ENCODE measurements at places on chromosomes 3 and 15.
A peak's percentile ranks its signal among the peaks of the same experiment; 100 is the strongest.

DNA sequence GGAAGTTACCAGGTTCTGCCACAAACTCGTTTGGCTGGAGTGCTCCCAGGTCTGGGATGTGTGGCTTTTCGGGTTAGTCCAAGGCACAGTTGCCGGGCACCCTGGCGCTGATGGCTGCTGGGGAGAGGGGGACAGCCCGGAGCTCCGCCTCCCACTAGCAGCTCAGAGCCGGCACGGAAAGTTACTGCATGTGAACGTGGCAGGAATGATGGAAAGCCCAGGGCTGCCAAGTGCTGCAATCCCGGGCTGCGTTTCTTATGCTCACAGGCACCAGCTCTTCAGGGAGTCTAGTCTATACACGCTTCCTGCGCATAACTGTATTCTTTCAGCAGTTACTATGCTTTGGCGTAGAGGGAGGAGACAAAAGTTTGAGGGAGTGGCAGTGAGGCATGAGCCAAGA lies 141.8 kb upstream of the ICE2 start:
- no peak for DNase-seq

- no peak for DNase-seq
These were observed 101.6 kb downstream of the TMEM266 start for GRCh38 chr15:76161153-76162035.

DNA sequence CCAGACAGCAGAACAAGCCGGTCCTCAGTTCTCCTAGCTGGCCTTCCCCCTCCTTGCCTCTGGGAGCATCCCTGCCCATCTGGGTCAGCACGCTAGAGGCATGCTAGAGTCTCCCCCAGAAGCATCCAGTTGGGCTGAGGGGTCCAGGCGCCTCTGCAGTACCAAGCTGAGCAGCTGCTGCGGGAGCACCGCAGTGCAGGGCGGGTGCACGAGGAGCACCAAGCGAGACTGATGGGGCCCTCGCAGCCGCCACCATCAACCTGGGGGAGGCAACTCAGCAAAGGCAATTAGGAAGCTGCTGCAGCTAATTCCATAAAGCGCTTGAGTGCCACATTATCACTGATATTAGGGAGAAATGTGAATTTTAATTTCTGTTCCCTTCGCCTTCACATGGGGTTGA lies 12.4 kb downstream of the CACNA2D3 start:
- DNase-seq: no peak

DNA sequence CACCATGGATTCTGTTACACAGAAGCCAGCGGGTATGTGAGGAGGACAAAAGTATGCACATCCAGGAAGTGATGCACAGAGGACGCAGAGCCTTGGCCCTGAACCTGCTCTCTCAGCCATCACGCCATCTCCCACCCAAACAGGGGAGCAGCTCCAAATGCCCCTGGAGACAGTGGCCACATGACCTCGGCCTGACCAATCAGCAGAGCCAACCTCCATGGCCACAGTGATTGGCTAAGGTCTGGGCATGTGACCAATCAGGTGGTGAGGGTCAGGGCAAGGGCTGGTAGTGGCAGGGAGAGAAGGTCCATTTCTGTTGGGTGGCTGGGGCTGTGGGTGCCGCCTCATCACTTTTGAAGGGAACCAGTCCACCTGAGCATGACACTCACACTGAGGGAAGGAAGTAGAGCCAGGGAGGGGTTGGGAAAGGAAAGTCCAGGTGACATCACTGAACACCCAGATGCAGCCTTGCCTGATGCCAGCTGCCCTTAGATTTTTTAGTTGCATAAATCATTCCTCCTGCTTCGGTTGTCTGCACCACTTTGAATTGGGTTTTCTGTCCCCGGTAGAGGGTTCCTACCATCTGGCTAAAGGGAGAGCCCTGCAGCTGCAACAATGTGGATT lies 70.3 kb upstream of the IQSEC1 start:
- DNase-seq: peak; percentile 13

GRCh38 chr3:119659606-119660291 lies 640 bp downstream of the POPDC2 start:
- DNase-seq: no peak

DNA sequence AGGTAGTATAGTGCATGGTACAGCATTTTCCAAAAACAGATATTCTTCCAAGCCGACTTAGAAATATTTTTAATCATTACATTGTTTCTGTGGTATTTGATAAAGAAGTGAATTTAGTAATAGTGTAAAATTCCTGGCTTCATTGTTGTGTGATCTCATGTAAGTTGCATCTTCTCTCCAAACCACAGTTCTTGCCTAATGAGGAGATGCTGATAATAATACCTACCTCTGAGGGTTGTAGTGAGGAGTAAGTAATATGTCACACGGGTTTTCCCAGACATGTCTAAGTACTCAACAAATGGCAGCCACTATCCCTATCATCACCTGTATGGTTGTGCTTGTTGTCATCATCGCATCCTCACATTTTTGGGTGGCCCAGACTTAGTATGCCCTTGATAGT lies 167.3 kb downstream of the SLCO3A1 start:
- no peak for DNase-seq

DNA sequence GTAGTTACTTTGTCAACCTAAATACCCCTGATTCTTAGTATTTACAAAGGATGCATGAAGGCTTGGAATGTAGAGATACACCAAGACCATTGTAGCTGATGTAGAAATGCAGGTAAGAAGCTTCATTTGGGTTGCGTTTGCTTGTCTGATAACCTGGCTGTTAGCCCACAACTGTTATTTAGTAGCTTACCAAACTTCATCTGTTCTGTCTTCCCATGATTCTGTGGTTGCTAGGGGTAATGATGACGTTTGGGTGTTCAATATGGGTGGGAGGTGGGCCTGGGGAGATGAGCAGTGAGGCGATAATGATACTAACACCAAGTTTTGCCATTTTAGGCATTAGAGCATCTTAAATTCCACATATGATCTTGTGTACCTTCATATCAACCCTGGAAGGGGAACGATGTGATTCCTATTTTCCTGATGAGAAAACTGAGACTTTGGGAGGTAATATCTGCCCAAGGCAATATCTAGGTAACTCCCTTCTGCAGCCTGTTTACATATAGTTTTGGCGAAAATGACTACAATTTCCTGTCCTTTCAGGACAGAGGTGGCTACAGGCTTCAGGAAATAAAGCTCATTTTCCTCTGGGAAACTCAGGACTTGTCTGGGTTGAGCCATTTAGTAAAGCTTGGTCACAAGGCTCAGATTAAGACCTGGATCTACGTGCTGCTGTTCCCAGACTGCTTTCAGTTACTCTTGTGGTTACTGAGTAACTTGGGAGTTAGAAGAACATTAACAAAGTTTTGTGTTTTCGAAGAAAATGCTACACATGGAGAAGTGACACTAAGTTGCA lies 26.8 kb downstream of the FNDC3B start:
- DNase-seq: no peak

DNA sequence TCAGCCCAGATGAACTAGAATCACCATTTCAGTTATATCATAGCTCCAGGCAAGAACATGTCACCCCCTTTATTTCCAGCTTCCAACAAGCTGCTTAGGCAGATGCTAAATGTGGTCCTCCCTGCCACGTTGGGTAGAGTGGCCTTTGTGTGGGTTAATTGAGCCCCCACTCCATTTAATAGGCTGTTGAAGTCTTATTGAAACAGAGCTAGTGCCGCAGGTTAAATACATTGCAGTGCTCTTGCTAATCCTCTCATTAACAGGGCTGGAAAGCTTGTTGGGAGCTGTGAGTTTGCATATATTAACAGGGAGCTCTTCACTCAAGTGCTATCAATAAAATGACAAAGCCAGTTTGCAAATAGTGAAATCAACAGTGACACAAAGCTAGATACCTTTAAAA lies 248.4 kb upstream of the CMC1 start:
- DNase-seq: no peak

DNA sequence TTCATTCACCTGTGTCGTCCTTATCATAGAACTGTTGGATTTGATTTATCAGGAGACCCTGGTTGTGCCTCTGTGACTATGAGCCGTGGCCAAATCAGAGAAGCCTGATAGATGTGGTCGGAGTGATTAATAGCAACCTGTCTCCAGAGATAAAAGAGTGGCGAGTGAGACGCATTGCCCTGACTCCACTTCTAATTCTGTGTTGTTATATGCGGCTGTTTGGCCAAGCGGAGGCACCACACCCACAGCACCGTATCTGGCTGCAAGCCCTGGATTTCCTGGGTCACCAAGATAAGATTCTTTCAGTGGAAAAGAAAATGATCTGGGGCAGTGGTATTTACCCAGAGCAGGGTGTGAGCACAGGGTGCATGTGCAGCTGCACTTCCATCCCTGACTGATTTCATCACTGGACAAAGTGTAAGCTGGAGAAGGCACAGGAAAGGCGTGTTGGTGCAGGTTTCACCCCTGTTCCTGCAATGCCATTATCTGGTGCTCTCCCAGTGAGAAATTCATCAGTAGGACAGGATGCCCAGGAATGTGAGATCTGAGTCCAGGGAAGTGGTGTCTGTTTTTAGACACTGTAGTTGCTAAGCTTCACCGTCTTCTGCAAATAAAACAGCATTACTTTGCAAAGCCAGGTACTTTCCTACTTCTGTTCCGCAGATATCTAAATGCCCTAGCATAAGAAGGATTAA lies 84.6 kb downstream of the CD47 start:
- no peak for DNase-seq

GRCh38 chr15:81098861-81099651 lies 35.0 kb upstream of the CFAP161 start:
- no peak for DNase-seq

GRCh38 chr3:146072061-146072460 lies 88.9 kb downstream of the PLOD2 start:
- no peak for DNase-seq

GRCh38 chr3:25103391-25103790 lies 324.7 kb upstream of the RARB start:
- no peak for DNase-seq

GRCh38 chr3:89577637-89578530 lies 470.5 kb downstream of the EPHA3 start:
- no peak for DNase-seq

GRCh38 chr15:72358650-72359171 lies 17.1 kb downstream of the HEXA start:
- DNase-seq: no peak

- no peak for DNase-seq
These were observed at the start of gene GNAT1 for GRCh38 chr3:50190936-50191660. TSS of gene GNAT1 (plus strand) at chr3:50191610. CDS start at chr3:50191726, 116 bp downstream.

DNA sequence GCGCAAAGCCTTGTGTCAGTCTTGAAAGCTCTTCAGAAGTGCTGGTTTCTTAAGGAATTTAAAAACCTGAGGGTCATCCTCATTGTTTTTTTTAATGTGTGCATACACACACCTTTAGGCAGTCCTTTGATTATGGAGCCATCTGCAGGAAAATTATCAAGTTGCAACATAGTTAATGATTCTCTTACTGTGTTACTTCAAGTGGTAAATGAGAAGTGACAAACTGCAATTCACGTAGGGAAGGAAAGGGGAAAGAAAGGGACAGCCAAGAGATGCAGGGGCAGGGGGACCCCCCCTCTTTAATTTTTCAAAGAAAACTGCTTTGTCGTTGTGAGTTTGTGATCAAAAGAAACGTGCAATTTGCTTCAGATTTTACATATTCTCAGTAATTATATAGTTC lies 162.4 kb upstream of the CGNL1 start:
- no peak for DNase-seq

DNA sequence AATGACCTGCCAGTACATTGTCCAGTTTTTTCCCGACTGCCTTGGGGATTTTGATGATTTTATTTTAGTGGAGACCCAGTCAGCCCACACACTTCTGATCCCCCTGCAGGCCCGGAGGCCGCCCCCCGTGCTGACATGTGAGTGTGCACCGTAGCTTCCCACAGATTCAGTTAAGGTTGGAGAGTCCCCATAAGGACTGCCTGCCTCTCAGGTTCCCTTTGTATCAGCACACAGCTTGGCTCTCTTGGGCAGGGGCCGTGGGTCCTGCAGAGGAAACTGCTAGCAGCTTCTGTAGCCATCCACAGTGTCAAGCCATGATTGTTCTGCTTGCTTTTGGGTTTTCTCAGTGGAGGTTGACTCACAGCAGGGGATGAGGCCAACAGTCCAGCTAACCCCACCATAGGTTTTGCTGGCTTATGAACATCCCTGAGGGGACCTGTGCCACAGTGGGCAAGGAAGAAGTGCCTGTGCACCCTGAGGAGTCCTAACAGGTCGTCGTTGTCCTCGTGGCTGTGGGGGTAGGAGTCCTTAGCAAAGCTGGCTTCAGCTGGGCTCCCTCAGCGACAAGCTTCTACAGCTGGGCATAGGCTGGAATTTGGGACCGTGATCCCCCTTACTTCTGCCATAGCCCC lies 46.4 kb downstream of the DLEC1 start:
- DNase-seq: no peak

GRCh38 chr3:160016972-160017371 lies 28.3 kb downstream of the IL12A start:
- DNase-seq: no peak

- DNase-seq: no peak
These were observed 26.3 kb upstream of the THRB start for GRCh38 chr3:24520976-24521419.

GRCh38 chr15:90564051-90564450 lies 34.3 kb downstream of the CRTC3 start:
- DNase-seq: no peak

GRCh38 chr3:32452009-32452408 lies 50.6 kb downstream of the CMTM6 start:
- DNase-seq: no peak

DNA sequence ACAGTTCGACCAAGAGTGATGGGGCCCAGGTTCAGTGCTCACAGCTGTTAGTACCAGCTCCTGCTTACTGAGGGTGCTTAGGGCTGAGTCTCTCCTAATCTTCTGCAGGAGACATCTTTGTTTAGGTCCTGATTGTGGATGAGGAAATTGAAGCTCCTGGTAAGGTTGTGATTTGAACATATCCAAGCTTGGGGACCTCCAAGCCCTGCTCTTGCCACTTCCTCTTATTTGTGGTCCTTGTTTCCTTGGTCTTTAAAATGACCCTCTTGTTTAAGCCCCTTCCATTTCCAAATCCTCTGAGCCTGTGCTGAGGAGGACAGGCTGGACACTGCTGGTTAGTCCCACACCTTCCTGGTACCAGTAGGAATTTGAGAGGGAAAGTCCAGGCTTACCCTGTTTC lies 87.0 kb downstream of the EEFSEC start:
- DNase-seq: no peak

- no peak for DNase-seq
These were observed 213.4 kb upstream of the EOMES start for GRCh38 chr3:27935492-27935891.

GRCh38 chr3:184166671-184167070 lies 8.0 kb upstream of the AP2M1 start:
- DNase-seq: no peak

GRCh38 chr15:94070356-94071295 lies 160.7 kb upstream of the MCTP2 start:
- no peak for DNase-seq

DNA sequence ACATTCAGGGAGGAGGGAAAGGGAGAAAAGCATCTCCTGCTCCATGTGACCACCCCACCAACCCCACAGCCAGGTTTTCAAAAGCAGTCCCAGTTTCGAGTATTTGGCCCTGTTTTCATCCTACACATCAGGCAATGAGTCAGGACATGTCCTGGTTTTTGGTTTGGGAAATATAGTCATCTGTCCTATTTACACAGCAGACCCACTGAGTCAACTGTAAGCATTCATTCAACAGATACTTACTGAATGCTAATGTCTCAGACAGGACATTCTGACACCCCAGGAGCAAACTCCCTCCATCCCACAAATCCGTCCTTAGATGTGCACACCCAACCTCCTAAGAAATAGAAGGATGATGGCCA lies 32.9 kb downstream of the IGDCC3 start:
- DNase-seq: no peak

GRCh38 chr3:39132096-39133092 lies 21.0 kb downstream of the CSRNP1 start:
- DNase-seq: no peak

GRCh38 chr3:180571831-180572598 lies 29.9 kb upstream of the TTC14 start:
- DNase-seq: no peak

GRCh38 chr15:83656943-83657528 lies 3.1 kb downstream of the ADAMTSL3 start:
- DNase-seq: no peak
